CD4-positive, alpha-beta T cell treated with Interleukin-10 for 1 hour (primary cell): ENCODE measurements at places on chromosomes 7 and 10.

GRCh38 chr10:130257897-130258296, 121.7 kb downstream of the GLRX3 start:
- no peak for DNase-seq

DNA sequence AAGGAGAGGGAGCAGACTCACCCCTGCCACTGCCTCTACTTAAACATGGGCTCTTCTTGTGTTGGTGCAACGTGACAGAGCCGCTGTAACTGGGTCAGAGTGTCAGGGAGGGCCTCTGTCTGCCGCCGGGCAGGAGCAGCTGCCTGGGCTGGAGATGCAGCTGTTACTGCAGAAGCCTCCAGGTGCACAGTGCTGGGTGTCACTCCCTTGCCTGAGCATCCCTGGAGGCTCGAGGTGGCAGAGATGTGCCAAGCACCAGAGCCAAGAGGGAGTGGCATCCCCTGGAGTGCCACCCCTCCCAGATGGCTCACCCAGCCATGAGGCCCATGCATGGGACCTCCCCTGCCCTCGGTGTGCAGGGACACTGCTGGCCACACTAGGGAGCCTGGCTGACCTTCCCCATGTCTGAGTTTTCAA, 145.7 kb downstream of the PRPF18 start:
- no peak for DNase-seq

DNA sequence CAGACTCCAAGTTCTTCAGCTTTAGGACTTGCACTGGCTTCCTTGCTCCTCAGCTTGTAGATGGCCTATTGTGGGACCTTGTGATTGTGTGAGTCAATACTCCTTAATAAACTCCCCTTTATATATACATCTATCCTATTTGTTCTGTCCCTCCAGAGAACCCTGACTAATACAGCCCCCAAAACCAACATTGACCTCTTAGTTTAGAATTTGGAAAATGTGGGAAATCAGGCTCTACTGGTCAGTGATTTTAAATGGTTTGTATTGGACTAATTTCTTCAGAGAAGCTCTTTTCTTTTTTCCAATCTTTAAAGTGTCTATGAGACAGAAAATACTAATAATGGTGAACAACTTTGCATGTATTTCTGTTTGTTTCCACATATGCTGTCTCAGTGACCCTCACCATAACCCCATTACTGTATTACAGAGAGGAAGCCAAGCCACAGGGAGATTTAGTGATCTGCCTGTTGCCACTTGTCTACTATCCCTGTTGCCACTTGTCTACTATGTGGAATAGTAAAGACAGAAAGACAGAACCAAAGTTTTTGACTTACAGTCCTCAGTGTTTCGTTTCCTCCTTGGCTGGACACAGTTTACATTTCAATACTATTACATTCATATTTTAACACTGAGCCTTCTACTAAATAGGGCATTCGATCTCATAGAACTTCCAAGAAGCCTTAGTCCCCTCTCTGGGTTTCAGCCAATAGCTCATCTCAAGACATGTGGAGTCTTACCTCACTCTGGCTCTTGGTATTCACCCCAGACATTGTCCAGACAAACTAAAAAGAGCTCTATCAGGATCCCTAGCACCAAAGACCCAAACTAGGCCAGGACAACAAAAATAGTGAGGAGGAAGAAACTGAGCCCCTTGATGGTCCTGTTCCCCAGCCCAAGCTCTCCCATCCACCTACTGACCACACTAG, 121.0 kb downstream of the AKR1D1 start:
- no peak for DNase-seq

- no peak for DNase-seq
Measured at GRCh38 chr10:21369697-21370096, 155.8 kb downstream of the SKIDA1 start.

GRCh38 chr10:93113042-93113441, 39.3 kb downstream of the CYP26A1 start:
- DNase-seq: no peak

DNA sequence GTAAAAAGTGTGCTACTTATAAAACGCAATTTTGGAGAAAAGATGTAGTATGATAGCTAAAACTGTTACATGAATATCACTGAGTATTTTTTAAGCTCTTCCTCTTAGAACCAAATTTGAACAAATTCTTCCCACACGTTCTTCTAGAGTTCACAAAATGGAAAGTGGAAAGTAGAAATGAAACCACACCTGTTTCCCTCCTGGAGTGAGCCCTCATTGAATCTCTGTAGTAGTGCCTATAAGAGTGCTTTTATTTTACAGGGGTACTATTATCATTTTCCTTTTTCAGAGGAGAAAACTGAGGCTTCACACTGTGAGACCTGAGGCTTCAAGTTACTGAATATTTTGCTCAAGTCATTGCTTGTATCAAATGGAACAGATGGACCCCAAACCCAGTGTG, 393.0 kb downstream of the NRG3 start:
- no peak for DNase-seq

DNA sequence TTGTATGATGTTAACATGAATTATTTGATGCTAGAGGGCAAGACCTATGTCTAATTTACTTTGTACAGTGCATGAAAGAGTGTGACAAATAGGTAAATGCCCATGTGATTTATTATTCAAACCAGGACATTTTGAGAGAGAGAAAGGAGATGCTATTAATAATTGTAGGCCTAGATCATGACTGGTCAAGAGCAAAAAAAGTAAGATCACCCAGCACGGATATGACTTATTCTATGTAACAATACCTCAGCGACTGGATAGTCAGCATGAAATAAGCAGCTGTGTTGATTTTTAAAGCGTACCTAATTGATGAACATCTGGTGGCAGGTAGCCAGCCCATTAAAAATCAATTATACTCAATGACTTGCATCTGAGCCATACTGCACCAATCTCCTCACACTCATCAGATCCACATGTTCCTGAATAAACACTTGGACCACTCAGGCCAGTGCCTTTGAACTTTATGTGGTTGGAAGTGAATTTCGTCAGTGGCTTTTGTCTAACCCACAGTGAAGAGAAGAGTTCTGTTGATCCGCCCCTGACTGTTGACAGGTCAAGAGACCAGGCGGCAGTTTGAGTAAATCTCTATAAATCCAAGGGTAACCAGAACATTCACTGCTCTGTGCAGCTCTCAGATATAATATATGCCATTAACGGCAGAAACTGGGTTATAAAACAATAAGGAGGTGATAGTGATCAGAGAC, 435.3 kb downstream of the MDFIC start:
- no peak for DNase-seq

- no peak for DNase-seq
Measured at GRCh38 chr7:21980926-21981500, 35.3 kb upstream of the CDCA7L start.

DNA sequence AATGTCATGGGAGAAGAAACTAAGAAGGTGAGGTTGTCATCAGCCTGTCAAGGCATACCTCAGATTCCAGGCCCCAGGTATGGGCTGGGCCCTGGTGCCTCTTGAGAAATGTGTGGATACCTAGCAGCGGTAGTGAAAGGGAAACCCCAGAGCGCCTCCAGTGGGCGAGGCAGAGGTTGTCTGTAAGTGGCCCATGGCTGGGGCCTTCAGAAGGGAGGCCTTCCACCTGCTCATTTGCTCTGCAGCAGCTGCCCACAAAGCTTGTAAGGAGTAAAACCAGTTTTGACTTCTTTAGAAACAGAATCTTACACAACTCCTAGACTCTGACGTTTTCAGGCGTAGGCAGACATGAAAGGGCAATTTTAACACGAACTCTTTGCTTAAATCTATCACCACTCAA, 509.9 kb downstream of the PARD3 start:
- no peak for DNase-seq

GRCh38 chr10:63889803-63890202, 368.6 kb downstream of the REEP3 start:
- DNase-seq: no peak

- DNase-seq: no peak
Measured at GRCh38 chr10:29830531-29831512, 196.1 kb upstream of the SVIL start.

- DNase-seq: no peak
Measured at GRCh38 chr10:99859585-99859984, 77.1 kb downstream of the ABCC2 start.

GRCh38 chr7:95906851-95907250, 134.5 kb downstream of the DYNC1I1 start:
- no peak for DNase-seq
